ENCODE measurements at places on chromosomes 12 and 14.
A peak's percentile ranks its signal among the peaks of the same experiment; 100 is the strongest.

- no peak for DNase-seq
Measured at GRCh38 chr14:81386290-81386745, 13.8 kb downstream of the STON2 start.

- DNase-seq = no peak
Measured at GRCh38 chr12:70948976-70949336, 28.4 kb upstream of the PTPRR start.

- DNase-seq = peak; percentile 12
Measured at GRCh38 chr12:118061873-118062843, 1.2 kb upstream of the WSB2 start.

- DNase-seq = no peak
Measured at GRCh38 chr12:49369411-49370145, 2.3 kb downstream of the SPATS2 start.

- no peak for DNase-seq
Measured at GRCh38 chr14:86933460-86933859, 1059.5 kb downstream of the GALC start.

DNA sequence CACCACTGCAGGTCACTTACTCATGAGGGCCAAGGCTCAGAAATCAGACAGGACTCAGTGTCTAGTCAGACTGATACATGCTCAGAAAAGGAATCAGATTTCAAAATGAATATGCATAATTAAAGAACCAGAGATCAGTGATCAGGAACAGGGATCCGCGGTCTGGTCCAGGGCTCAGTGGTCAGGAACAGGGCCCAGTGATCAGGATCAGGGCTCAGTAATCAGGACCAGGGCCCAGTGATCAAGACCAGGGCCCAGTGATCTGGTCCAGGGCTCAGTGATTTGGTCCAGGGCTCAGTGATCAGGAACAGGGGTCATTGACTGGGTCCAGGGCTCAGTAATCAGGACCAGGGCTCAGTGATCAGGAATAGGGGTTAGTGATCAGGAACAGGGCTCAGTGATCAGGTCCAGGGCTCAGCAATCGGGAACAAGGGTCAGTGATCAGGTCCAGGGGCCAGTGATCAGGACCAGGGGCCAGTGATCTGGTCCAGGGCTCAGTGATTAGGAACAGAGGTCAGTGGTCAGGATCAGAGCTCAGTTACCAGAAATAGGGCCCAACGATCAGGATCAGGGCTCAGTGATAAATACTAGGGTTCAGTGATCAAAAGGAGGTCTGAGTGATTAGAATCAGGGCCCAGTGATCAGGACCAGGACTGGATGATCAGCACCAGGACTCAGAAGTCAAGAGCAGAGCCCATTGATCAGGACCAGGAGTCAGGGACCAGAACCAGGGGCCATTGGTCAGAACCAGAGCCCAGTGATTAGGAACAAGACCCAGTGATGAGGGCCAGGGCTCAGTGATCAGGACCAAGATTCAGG is 175.3 kb downstream of the TMEM121 start:
- DNase-seq = no peak

GRCh38 chr12:57099047-57099714 is 10.3 kb downstream of the NAB2 start:
- DNase-seq = no peak

DNA sequence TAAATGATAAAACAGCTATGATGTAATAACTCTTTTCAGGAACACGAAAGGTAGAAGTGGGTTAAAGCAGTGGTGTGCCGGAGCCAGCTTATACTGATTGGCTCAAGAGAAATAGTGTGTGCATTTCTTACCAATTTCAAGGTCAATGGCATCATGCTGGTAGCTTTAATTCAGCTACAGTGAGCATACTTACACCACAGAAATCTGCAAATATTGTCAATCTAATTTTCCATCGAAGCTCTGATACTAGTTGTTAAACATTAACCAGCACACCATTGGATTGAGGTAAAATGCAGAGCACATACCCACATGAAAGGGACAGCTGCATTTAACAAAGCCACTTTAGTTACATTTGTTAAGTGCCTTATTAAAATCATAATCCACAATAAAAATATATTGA is 225.7 kb downstream of the KCNC2 start:
- DNase-seq = no peak

GRCh38 chr12:12195516-12195915 is 71.3 kb downstream of the LRP6 start:
- no peak for DNase-seq

- DNase-seq = no peak
Measured at GRCh38 chr12:25979563-25979962, 21.1 kb downstream of the RASSF8 start.

DNA sequence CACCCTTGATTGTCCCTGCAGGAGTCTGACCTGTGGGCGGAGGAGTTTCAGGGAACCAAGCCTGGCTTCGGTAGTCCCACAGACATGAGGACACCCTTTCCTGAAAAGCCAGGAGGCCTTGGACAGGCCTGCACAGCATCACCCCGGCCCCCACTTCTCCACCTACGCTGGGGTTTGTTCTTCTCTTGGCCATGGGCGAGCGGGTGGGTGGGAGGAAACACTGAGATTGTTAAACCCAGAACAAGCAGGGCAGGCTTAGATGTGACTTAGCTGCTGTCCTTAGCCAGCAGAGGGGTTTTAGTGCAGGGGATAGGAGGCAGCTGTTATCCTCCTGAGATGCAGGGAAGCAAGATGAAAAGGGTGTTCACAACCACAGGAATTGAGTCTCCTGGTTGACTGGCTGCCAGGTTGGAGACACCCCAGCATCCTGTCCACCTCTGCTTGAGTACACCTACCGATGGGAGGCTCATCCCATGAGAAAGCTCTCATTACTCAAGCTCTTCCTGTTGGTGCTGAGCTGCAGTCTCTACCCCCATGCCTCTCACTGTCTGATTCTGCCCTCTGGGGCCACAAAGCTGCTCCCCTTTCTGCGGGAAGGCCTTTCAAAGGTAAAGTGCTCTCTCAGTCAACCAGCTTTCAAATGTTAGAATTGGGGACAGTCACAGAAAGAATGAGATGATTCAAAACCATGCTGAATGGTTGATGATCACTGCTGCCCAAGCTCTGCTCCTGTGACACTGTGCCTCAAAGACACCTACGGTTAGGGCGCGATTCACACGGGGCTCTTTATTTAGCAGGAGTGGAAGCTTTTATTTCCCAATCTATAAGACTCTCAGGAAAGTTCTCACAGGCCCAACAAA is 86.3 kb downstream of the IRF2BPL start:
- no peak for DNase-seq

- no peak for DNase-seq
Measured at GRCh38 chr12:11822081-11822834, 172.8 kb downstream of the ETV6 start.

DNA sequence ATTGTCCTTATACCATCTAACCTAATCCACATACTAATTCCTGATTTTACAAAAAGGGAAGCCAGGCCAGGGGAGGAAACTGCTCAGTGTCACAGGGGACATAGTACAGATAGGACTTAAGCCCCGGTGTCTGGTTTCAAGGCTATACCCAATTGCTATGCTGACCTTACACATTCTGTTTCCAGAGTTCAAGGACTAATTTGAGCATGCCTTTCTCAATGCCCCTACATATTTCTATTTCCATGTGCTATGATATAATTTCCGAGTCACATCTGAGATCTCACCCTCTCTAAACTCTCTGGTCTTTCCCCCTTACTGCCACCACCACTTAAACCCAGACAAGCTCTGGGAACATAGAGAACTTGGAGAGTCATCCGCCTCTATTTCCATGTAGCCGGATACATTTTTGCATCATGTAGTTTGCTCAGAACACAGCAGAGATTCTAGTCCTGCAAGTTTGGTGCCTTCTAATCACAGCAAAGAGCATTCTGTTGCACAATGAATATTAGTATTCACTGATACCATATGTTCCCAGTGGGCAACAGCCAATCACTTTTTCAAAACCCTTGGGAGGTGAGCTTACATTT is 34.2 kb downstream of the PPM1H start:
- no peak for DNase-seq

DNA sequence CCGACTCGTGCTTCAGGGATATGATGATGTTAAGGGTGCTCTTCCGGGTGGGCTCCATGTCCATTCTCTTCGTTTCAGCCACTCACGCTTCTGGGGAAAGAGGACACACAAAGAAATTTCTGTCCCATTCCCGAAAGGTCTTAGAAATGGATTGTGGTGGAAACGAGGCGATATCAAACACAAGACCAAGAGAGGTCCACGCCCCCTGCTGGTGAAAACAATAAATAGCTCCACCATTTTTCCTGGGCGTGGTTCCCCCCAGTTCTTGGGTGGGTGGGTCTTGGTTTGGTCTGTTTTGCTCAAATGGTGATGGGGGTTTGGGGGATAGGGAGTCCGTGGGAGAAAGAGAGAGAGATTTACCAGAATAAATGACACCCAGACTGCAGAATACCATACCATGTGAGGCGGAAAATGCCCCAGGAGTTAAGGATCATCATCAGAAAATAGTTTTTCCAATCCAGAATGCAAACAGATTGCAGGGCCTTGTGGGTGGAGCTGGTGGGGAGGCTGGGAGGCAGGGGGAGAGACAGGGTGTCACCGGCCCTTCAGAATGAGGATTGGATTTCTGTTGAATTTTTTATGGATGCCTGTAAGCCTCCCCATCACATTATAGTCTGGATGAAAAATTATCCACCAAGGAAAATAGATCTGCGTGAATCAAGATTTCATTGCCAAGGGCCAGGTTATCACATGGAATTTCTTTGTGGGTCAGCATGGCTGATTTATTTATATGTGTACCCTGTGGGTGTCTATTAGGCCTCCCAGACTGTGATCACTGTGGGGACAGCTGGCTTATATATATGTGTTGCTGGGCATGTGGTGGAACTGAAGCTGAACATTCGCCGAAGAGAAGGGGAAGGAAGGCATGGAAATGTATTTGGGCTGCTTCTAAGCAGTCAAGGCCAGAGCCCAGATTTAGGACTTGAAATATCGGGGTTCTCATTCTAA is 55.8 kb downstream of the SRRM4 start:
- DNase-seq = no peak

- DNase-seq = no peak
Measured at GRCh38 chr12:89752341-89752740, 43.7 kb upstream of the ATP2B1 start.

GRCh38 chr12:124655698-124656516 is 88.5 kb upstream of the NCOR2 start:
- DNase-seq = no peak

GRCh38 chr14:96705422-96706092 is 91.6 kb upstream of the VRK1 start:
- DNase-seq = no peak

DNA sequence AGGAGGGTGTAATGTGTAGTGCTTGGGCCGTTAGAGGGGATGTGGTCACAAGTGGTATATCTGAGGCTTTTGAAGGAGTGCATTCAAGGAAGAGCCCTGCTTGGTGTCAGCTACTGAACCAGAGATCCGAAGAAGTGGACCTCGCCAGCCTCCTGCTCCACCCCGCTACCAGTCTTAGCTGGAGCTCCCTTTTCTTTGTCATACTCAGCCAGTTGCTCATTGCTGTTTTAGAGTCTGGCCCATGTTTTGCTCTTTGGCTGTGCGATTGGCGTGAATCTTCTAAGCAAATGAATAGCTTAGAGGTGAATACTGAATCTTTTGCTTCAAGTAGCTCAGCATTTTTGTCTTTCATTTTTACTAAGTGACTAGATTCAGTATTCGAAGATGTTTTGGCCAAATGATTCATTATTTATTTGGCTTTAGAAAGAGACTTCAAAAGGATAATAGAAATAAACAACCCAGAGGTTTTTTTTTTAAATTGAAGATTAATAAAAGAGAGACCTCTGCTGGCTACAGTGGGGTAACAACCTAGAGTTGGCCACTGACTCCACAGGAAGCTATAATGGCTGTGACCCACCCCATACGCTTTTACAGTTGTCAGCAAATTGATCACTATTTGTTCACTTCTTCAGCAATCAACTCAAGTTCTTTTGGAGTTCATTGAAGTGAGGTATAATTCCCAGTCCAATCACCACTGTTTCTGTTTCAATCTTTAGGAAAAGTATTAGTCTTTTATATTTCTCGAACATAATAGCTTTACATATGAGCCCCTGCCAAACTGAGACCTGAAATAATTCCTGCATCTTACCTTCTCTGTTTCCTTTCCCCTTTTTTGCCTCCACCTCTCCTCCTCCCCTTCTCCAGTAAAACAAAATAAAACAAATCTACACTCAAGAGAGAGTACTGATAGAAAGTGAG is 19.9 kb downstream of the CDKN1B start:
- no peak for DNase-seq

- DNase-seq = no peak
Measured at GRCh38 chr14:30748343-30748742, 126.0 kb upstream of the COCH start.

- DNase-seq = no peak
Measured at GRCh38 chr14:59093902-59094301, 94.6 kb upstream of the DAAM1 start.

DNA sequence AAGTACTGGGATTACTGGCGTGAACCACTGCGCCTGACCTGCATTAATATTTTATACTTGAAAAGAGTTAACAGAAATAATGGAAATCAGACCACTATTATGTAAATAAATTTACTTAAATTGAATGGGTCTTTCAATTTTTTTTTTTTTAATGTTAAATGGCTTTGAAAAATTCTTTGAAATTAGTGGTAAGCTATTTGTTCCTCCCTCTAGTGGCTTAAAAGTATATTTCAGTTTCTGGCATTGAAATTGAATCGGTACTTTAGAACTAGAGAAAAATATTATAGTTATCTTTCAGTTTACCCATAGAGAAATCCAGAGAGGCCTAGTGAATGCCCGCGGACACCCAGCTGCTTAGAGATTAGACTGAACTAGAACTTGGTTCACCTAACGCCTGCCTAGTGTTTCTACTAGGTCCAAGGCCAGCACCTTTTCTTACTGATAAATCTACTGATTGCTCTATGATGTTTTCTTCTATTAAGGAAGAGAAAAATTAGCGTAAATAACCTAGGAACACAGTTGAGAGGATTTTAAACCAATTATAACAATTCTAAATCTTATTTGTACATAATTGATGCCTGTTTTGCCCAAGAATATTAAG is 106.5 kb downstream of the EML1 start:
- DNase-seq = no peak

DNA sequence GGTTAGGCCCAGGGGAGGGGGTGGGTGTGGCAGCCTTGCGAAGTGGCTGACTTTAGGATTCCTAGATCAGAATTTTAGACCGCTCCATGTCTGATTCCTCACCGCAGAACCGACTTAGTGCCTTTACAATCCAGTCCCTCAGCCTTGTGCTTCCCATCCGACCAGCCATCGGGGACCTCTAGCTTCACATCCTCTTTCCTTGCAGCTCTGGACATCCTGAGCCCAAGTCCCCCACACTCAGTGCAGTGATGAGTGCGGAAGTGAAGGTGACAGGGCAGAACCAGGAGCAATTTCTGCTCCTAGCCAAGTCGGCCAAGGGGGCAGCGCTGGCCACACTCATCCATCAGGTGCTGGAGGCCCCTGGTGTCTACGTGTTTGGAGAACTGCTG is 557 bp downstream of the COPS7A start:
- no peak for DNase-seq

GRCh38 chr12:48334808-48335207 is 15.9 kb downstream of the ZNF641 start:
- DNase-seq = no peak
